ENCODE measurements at places on chromosomes 3 and 15.

DNA sequence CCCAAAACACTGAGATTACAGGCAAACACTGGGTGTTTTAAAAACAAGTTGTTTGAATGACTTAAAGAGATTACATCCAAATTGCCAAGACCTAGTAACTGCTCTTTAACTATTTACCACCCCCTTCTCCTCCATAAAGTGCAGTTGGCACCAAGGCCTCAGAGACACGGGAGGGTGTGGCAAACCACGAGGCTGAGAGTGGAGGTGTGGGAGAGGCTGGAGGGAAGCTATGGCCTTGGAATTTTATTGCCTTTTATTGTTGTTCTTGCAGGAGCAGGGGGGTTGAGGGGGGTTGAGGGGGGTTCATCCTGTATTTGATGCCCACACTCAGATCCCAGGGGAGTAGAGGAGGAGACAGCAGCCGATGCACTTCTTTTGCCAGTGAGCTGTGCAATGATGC lies 75.9 kb upstream of the CTDSPL start:
- peaks cover 2% of the 10 kb centered on the region for H3K27me3 ChIP-seq
- no peak for DNase-seq
- no peak overlapping the region for H3K4me3 ChIP-seq
- no peaks in the 10 kb centered on the region for H3K4me1 ChIP-seq
- no peak overlapping the region for H3K27ac ChIP-seq

DNA sequence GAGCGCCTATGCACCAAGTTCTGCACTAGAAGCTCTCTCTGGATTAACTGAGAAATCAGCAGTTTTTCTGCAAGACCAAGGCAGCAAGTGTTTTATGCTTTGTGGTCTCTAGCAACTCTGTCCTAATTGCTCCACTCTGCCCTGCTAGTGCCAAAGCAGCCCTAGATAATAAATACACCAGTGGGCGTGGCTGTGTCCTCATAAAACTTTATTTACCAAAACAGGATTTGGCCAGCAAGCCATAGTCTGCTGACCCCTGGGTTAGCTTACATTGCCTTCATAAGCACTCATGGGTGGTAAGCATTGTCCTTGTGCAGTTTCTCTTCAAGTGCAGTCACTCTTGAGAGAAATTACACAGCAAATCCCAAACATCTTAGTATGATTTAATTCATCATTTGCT lies 30.7 kb upstream of the SLC24A5 start:
- H3K4me3 ChIP-seq: no peak overlapping the region
- no peaks in the 10 kb centered on the region for H3K27me3 ChIP-seq
- no peak for DNase-seq
- no peak overlapping the region for H3K27ac ChIP-seq
- H3K36me3 ChIP-seq: no peaks in the 10 kb centered on the region
- no peaks in the 10 kb centered on the region for H3K4me1 ChIP-seq

GRCh38 chr3:140434261-140434905 lies 243.5 kb upstream of the TRIM42 start:
- H3K27ac ChIP-seq: no peak overlapping the region
- no peaks in the 10 kb centered on the region for H3K4me1 ChIP-seq
- peaks cover under 1% of the 10 kb centered on the region for H3K27me3 ChIP-seq
- DNase-seq: no peak
- H3K4me3 ChIP-seq: no peak overlapping the region

DNA sequence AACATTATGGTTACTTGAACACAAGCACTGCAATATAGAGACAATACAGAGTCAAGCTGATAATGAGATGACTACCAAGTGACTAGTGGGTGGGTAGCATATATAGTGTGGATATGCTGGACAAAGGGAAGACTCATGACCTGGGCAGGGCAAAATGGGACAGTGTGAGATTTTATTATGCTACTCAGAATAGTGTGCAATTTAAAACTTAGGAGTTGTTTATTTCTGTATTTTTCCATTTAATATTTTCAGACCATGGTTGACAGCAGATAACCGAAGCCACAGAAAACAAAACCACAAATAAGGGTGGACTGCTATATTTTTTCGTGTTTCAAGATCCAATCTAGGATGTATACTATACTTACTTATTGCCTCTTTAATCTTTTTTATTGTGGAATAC lies 19.6 kb downstream of the GALK2 start:
- H3K36me3 ChIP-seq: no peaks in the 10 kb centered on the region
- H3K27me3 ChIP-seq: peaks cover 4% of the 10 kb centered on the region
- H3K4me3 ChIP-seq: no peak overlapping the region

DNA sequence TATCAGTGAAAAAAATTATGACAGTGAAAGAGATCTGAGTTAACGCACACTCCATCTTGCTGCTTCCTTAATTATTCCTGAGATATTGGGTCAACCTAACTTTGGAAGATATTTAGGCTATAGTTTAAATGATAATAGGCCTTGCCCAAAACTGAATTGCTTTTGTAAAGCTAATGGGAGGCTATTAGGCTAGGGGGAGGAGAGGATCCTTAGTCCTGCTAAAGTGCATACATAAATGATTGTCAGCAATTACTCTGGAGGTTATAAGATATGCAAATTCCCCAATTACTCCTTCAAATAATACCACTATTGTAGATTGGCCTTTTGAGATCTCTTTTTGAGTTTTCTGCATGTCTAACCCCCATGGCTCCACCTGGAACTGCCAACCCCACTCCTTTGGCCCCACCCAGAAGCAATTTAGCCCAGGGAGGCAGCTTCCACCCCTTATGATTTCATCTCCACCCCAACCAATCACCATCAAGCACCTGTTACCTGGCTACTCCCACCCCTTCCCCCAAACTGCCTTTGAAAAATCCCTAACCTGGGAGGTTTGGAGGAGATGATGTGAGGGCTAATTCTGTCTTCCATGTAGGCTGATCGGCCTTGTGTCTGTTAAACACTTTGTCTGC lies 509.3 kb upstream of the TGFBR2 start:
- no peaks in the 10 kb centered on the region for H3K36me3 ChIP-seq
- peaks cover 2% of the 10 kb centered on the region for H3K27me3 ChIP-seq
- no peak for DNase-seq
- no peak overlapping the region for H3K4me3 ChIP-seq
- no peaks in the 10 kb centered on the region for H3K4me1 ChIP-seq
- no peak overlapping the region for H3K27ac ChIP-seq

DNA sequence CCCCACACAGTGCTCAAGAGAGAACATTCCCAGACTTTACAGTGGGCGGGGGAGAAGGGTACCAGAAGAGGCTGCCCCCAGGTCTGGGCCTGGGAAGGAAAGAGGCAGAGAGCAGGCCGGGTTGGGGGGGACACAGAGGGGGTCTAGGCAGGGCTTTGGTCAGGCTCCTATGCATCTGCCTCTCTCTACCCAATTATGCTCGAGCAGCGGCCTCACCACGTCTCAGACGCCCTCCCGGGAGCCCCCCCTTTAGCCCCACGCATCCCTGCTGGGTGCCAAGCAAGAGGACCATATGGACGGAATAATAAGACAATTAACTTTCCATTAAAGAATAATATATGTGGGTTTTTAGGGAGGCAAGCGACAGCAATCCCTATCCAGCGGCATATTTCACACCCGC lies 32.8 kb downstream of the CACNA2D2 start:
- peaks cover 60% of the 10 kb centered on the region for H3K4me1 ChIP-seq
- H3K36me3 ChIP-seq: peaks cover 4% of the 10 kb centered on the region
- no peak overlapping the region for H3K27ac ChIP-seq
- H3K27me3 ChIP-seq: peaks cover 10% of the 10 kb centered on the region
- DNase-seq: no peak
- H3K4me3 ChIP-seq: no peak overlapping the region

- H3K4me3 ChIP-seq: no peak overlapping the region
- peaks cover 4% of the 10 kb centered on the region for H3K27me3 ChIP-seq
- H3K4me1 ChIP-seq: no peaks in the 10 kb centered on the region
- no peak for DNase-seq
These were observed 61.9 kb upstream of the NR2F2 start for GRCh38 chr15:96268442-96269204.

- no peak overlapping the region for H3K27ac ChIP-seq
- DNase-seq: no peak
- H3K27me3 ChIP-seq: no peaks in the 10 kb centered on the region
- H3K36me3 ChIP-seq: peaks cover 45% of the 10 kb centered on the region
These were observed 29.0 kb downstream of the NMD3 start for GRCh38 chr3:161250116-161250515.

GRCh38 chr3:158103887-158104327 lies 2.3 kb downstream of the SHOX2 start:
- H3K4me1 ChIP-seq: peaks cover 61% of the 10 kb centered on the region
- H3K4me3 ChIP-seq: peak overlapping the region; percentile 88
- no peak for DNase-seq
- H3K36me3 ChIP-seq: no peaks in the 10 kb centered on the region
- H3K27ac ChIP-seq: no peak overlapping the region

DNA sequence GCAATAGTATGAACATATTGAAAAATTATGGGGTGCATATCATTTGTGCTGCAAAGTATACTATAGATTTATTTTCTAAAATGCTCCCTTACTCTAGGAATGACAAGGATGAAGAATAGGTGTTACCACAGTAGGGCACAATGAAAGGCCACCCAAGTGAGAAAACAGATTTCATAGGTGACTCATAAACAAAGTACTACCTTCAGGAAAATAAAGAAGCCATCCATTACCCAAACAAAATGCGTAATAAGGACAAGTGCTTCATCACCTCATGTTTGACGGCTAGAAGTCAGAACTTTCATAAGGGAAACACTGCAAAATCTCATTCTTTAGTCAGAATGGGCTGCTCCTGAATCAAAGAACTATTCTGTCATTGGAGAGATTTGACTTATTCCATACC lies 116.6 kb downstream of the MFSD1 start:
- no peak overlapping the region for H3K4me3 ChIP-seq
- no peak overlapping the region for H3K27ac ChIP-seq

GRCh38 chr3:16388850-16389441 lies 123.9 kb downstream of the OXNAD1 start:
- H3K4me3 ChIP-seq: no peak overlapping the region
- H3K36me3 ChIP-seq: peaks cover 10% of the 10 kb centered on the region
- no peaks in the 10 kb centered on the region for H3K27me3 ChIP-seq
- H3K27ac ChIP-seq: no peak overlapping the region
- H3K4me1 ChIP-seq: peaks cover 86% of the 10 kb centered on the region
- DNase-seq: no peak

DNA sequence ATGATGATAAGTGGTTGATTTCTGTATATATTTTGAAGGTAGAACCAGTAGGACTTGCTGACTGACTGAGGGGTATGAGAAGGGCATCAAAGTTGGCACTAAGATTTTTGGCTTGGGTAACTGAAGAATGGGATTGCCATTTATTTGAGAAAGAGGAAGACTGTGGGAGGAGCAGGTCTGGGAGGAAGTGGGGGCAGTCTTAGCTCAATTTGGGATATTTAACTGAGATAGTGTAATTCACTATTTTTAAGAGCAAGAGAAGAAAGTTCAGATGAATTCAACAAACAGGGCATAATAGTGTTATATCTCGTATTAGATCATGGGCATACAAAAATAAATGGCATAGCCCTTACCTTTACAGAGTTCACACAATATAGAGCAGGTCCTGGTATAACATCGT lies 1.7 kb downstream of the BUB1B start:
- no peaks in the 10 kb centered on the region for H3K36me3 ChIP-seq
- H3K27ac ChIP-seq: no peak overlapping the region
- H3K27me3 ChIP-seq: no peaks in the 10 kb centered on the region

- peaks cover 5% of the 10 kb centered on the region for H3K4me1 ChIP-seq
- DNase-seq: no peak
- no peak overlapping the region for H3K4me3 ChIP-seq
- H3K27ac ChIP-seq: no peak overlapping the region
- H3K36me3 ChIP-seq: no peaks in the 10 kb centered on the region
These were observed 35.3 kb upstream of the B3GNT5 start for GRCh38 chr3:183217548-183218332.

- H3K4me1 ChIP-seq: no peaks in the 10 kb centered on the region
- DNase-seq: no peak
- no peak overlapping the region for H3K4me3 ChIP-seq
These were observed 963.5 kb downstream of the NTRK3 start for GRCh38 chr15:87293031-87293430.

- no peak overlapping the region for H3K4me3 ChIP-seq
- DNase-seq: no peak
- peaks cover 7% of the 10 kb centered on the region for H3K4me1 ChIP-seq
- no peaks in the 10 kb centered on the region for H3K27me3 ChIP-seq
- peaks cover 13% of the 10 kb centered on the region for H3K36me3 ChIP-seq
These were observed 7.5 kb downstream of the CDAN1 start for GRCh38 chr15:42729409-42729808.

DNA sequence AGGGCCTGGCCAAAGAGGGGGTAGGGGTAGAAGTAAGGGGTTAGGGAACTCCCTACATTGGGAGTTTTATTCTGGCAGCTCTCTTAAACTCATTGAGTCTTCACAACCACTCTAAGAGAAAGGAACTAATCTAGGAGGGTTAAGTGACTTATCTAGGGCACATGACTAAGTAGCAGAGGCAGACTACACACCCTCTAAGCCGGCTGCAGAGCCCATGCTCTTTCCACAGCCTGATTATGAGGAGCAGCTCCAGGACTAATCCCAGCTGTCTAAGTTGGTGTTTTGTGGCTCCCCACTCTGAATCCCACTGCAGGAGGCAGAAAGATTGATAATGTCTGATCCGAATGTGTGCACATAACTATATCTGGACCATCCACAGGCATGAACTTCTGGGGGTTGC lies 374.6 kb downstream of the EPHB1 start:
- no peak overlapping the region for H3K4me3 ChIP-seq
- H3K27me3 ChIP-seq: peaks cover 1% of the 10 kb centered on the region
- no peak overlapping the region for H3K27ac ChIP-seq

DNA sequence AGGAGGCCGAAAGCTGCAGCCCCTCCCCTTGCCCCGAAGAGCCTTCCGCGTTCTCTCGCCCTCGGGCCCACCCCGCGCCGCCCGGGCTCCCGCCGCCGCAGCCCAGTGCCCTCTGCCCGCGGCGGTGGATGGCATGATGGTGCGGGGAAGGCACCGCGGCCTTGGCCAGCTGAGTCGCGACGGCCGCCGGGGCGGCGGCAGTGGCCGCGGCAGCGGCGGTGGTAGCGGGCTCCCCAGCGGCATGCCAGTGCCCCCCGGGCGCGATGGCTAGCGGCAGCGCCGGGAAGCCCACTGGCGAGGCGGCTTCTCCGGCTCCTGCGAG lies 1.2 kb downstream of the TLNRD1 start:
- H3K4me1 ChIP-seq: peaks cover 52% of the 10 kb centered on the region
- H3K27ac ChIP-seq: no peak overlapping the region

GRCh38 chr15:36769098-36769497 lies 189.7 kb downstream of the CDIN1 start:
- no peaks in the 10 kb centered on the region for H3K4me1 ChIP-seq
- H3K4me3 ChIP-seq: no peak overlapping the region
- no peak overlapping the region for H3K27ac ChIP-seq
- no peaks in the 10 kb centered on the region for H3K27me3 ChIP-seq

GRCh38 chr3:13424141-13424844 lies 4.2 kb upstream of the NUP210 start:
- peaks cover 23% of the 10 kb centered on the region for H3K4me1 ChIP-seq
- no peaks in the 10 kb centered on the region for H3K36me3 ChIP-seq
- peaks cover 12% of the 10 kb centered on the region for H3K27me3 ChIP-seq
- DNase-seq: no peak
- H3K4me3 ChIP-seq: no peak overlapping the region
